Activated CD8-positive, alpha-beta T cell treated with anti-CD3 and anti-CD28 coated beads, Interleukin-2, amount 10 ng/mL, durations not matched to agents 7 days and 5 days (primary cell): ENCODE measurements at places on chromosomes 16 and 17. TPM values are rescaled to one million over a fixed set of nuclear protein-coding genes. Genes with fewer than 3 reads are reported as not detected.

Gene IL34
- total RNA-seq, result 0.42 TPM

Gene KCNG4
- total RNA-seq, result not detected

Gene SBK1
- total RNA-seq, result 10.0 TPM

Gene CYBA
- total RNA-seq, result 599 TPM

DNA sequence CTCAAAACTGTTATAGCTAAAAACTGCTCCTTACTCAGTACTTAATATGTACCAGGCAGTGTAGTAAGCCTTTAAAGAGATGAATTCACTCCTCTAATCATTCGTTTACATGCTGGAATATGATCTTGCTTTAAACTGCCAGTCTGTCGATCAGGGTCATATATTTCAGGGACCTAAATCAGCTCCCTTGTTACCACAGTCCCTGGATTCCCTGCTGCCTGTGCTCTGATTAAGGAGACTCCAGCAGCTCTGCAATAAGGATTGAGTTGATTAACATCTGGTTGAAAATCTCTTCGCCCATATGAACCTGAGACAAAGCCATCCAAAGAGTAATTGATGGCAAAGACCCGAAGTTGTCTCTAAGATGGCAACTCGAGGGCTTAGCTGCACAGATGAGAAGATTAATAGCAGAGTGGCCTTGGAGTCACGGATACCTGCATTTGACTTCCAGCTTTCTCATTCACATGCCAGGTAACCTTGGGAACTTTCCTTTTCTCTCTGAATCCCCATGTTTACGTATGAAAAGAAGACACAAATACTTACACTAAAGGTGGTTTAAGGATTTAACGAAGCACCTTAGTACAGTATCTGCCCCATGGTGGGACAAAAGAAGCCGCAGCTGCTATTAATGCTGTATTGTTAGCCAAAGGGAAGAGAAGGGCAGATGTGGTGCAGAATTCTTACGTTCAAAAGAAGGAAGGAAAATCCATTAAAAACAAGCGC, 68.2 kb downstream of the VAT1L start:
- no peak for DNase-seq

DNA sequence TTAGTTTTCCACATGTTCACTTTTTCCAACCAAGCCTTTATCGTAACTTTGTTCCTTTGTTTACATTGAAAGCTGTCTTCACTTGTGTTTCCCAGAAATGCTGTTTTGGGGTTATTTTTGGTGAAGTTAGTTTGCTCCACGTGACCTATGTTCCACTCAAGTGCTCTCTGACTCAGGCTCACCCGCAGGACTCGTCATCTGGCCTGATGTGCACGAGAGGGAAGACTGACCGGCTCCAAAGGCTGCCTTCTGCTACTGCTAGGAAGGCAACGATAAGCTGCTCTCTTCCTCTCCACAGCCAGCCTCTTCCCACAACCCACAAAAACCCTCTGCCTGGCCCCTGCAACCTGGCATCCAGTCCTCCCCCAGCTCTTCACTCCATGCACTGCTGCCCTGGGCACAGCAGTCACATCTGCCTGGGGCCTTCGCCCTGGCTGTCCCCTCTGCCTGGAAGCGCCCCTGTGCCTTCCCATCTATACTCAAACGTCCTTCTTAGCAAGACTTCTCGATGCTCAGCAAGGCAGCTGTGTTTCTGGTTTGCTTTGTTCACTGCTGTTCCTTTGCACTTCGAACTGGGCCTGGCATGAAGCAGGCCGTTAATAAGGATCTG, 28.0 kb downstream of the ZCCHC14 start:
- peak; percentile 37 for DNase-seq
